ENCODE measurements at places on chromosomes 5 and 9.

DNA sequence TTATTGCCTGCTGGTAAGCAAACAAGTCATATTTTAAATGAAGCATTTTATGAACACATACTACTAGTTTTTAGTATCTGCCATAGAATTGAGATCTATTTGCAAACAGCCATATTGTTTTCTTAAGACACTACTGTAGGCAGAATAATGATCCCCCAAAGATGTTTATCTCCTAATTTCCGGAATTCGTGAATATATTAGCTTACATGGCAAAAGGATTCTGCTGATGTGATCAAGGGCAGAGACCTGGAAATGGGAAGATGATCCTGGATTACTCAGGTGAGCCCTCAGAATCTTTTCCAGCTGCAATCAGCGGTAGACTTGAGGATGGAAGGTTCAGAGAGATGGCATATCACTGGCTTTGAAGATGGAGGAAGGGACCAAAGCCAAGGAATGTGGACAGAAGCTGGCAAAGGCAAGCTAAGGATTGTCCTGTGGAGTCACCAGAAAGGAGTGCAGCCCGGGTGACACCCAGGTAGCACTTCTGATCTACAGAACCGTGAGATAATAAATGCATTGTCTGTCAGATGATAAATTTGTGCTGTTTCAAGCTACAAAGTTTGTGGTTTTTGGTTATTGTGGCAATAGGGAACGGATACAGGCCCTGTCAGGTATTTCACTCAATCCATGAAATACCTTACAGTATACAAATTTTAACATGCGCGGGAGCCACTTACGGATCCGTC lies 1.0 kb upstream of the ERCC6L2 start:
- DNase-seq, result no peak

DNA sequence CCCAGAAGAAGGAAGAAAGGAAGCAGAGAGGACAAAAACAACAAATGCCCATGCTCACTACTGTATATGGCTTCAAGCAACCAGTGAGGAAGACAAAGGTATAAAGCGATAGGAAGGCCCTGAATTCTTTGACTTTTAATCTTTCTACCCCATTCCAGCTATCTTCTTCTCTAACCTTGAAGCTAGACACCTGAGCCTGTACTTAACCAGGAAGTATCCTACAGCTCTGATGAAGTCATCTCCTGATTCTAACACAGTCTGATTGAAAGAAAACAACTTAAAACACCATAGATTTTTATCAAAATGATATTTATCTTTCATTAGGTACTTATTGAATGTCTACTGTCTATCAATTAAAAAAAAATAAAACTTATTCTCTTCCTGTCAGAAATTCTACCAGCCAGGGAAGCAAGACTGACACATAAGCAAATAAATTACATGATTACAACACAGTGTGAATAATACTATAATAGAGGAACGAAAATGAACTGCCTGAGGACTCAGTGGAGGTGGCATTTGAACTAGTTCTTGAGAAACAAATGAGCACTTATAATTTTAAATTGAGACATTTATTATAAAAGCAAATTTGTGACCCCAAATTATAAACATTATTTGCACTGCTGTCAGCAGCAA lies 123.3 kb upstream of the ELL2 start:
- no peak for DNase-seq

- no peak for DNase-seq
Observed at GRCh38 chr9:127130661-127131538, 8.5 kb upstream of the ANGPTL2 start.

- no peak for DNase-seq
Observed at GRCh38 chr9:36928670-36929349, 105.3 kb downstream of the PAX5 start.

- no peak for DNase-seq
Observed at GRCh38 chr9:123867034-123867433, 62.9 kb downstream of the DENND1A start.

DNA sequence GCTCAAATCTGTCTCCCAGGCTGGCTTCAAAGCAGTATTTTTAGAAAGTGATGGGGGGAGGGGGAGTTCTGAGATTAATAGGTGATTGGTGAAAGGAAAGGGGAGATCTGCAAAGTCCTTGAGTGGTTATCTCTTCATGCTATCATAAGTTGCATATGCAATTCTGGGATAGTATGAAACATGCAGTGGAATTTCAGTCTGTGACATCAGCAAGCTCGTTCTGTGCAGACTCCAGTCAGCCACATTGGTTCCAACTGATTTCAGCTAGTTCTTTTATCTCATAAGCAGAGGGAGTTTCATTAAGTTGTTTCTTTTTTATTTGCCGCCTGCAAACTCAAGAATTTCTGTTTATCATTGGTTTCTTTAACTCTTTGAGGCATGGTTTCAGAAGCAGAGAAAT lies 180.5 kb upstream of the SH3GL2 start:
- no peak for DNase-seq
